ENCODE measurements at places on chromosomes 16 and 17.

DNA sequence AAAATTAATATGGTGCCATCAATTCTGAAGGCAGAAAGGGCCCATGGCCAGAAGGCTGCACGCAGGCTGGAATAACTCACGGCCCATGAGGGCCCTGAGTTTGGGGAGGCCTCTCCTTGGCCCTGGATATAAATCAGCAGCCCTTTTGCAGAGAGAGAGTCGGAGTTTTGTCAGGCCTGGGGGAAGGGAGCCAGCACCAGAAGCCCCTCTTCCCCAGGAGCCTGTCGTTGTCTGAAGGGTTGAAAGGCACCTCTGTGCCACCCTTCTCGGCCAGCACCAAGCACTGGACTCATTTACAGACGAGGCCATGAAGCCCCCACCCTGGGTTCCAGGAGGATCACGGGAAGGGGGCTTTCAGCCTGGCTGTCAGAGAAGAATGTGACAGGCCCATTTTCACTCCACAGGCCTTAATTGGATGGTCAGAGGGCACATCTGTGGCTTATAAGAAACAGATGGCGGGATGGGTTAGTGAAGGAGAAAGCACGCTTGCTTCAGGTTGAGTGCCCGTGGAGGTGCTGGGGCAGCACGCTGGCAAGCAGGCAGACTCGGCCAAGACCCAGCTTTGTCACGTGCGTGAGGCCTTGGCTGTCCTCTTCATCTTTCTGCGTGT lies 140.6 kb downstream of the CLEC16A start:
- DNase-seq = no peak

- peak; percentile 14 for DNase-seq
Observed at GRCh38 chr17:2776589-2777241, 19.5 kb upstream of the RAP1GAP2 start.

DNA sequence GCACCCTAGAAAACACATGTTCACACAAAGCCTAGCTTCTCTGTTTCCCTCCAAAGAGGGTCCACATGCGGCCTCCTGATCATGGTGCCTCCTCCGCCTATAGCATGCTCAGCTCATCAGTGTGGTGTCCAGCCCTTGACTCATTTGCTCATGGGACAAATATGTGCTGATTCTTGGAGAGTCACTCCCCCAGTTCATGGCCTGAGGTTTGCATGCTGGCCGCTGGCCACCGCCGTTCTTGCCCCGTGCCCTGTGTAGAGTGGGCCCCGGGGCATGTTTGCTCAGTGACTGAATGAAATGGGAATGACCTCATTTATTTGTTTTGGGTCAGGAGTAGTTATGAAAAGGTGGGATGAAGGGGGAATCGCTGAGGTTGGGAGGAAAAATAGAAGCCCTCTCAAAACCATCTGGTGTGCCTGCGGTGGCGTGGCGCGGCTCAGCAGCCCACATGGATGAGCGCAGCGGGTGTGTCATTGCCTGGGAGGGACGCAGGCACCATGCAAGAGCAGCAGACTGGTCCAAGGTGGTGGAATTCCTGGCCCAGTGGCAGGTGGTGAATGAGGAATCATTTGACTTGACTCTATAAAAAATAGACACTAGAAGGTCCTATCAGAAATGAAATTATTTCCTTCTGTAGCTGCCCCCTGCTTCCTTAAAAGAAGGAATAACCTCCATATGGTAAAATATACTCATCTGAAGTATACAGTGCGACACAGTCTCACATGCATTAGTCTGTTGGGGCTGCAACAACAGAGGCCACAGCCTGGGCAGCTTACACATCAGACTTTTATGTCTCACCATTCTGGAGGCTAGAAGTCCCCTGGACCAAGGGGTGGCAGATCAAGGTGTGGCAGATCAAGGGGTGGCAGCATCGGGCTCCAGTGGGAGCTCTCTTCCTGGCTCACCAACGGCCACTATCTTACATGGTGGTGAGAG lies 31.7 kb downstream of the CRISPLD2 start:
- no peak for DNase-seq

DNA sequence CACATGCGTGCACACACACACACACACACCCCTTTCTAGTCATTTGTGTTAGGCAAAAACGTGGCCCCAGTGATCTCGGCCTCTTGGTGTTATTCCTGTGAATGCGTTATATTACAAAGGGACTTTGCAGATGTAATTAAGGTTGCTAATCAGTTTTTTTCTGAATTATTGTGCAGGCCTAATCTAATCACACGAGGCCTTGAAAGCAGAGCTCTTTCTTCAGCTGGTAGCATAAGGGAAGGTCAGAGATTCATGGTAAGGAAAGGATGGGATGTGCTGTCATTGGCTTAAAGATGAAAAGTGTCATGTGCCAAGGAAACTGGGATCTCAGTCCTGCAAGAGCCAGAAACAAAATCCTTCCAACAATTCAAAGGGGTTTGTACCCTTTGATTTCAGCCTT lies 113.4 kb upstream of the ELAC2 start:
- no peak for DNase-seq

DNA sequence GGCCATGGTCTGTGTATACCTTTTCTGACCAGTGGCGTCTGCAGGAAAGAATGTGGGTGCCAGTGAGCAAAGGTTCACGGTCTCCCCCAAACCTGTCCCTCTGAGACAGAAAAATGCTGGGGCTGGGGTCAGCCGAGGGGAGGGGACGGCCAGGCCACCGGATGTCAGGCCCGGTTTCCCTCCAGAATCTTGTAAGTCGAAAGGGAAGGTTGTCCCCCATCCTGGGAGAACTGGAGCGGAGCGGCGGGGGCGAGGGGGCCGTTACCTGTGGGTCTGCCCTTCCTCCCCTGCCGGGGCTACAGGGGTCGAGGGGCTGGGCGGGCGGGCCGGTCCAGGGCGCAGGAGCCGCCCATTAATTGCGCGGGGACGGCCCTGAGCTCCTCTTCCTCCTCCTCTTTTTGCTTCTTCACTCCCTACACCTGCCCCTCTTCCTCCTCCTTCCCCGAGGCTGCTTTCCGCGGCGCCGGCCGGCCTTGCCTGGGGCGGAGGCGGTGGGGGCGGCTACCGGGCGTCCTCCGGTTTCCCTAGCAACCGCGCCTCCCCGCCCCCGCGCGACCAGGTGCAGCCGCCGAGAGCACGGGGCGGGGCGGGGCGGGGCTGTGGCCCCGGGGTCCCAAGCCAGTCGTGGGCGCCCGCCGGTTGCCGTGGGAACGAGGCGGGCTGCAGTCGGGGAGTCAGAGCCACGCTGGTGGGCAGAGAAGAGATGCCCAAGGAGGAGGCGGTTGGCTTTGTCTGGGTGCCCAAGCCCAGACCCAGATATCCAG lies at the start of gene MARCHF10:
Gene MARCHF10, minus strand, starts transcription at position 503 of the 764 bp plus-strand sequence. CDS start 6,579 bp downstream, outside the sequence.
- peak; percentile 49 for DNase-seq

- no peak for DNase-seq
Observed at GRCh38 chr17:29283961-29284360, 10.0 kb downstream of the NUFIP2 start.

GRCh38 chr17:8153031-8153451 lies 837 bp upstream of the PER1 start:
- DNase-seq = no peak

DNA sequence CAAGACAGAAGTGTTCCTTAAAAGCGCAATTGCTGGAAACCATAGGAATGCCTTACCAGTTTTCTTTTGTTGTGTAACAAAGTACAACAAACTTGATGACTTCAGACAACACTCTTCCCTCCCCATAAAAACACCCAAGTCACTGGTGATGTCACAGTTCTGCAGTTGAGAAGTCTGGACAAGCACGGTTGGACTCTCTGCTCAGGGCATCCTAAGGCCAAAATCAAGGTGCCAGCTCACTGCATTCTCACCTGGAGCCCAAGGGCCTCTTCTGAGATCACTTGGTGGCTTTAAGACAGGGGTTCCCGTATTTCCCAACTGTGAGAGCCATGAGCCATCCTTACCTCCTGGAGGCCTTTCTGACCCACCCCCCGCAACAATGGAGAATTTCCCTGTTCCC lies 45.6 kb upstream of the MEAK7 start:
- DNase-seq = no peak

DNA sequence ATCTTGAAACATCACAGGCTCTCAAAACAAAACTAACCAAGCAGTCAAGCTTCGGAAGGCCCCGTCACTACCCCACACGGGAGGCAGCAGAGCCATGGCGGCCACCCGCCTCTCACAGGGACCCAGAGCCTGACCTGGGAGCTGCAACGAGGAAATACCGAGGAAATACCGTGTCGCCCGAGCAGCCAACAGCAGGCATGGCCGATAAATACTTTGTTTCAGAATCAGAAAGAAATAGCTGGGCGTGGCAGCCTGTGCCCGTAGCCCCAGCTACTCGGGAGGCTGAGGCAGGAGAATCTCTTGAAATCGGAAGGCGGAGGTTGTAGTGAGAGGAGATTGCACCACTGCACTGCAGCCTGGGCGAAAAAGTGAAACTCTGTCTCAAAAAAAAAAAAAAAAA lies 6.9 kb downstream of the LMF1 start:
- DNase-seq = no peak

- peak; percentile 28 for DNase-seq
Observed at GRCh38 chr16:66474750-66475199, 47.7 kb downstream of the BEAN1 start.

- DNase-seq = no peak
Observed at GRCh38 chr17:30196504-30196903, 39.0 kb downstream of the SLC6A4 start.

GRCh38 chr16:81625544-81626153 lies 153.4 kb upstream of the PLCG2 start:
- no peak for DNase-seq

DNA sequence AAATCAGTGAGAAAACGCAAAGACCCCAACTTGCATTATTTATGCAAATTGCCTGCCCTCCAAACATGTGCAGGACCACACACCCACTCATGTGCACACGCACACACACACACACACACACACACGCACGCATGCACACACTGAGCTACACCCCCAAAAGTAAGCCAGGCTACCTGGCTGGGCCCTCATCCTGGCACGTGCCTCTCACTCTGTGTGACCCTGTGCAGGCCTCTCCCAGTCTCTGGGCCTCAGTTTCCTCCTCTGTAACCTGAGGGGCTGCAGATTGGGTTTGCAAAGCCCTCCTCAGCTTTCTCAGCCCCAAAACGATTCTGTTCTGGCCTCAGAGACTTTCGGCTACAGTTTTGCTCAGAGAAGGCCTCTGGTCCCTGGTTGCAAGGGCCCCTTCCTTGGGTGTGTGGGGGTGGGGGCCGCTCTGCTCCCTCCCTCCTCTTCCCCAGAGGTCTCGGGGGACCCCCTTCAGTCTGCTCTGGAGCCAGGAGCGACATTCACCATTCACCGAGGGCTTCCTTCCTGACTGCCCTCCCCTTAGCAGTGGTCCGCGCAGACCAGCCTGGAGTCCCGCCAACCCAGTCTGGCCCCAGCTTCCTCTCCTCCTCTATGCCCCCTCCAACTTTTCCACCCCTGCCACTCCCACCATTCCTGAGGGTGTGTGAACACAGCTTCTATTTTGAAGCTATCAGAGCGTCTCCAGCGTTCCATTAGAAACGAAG lies 5.4 kb upstream of the PIK3R6 start:
- no peak for DNase-seq
